ENCODE measurements at places on chromosomes 4 and X.

GRCh38 chrX:153580700-153581386 is 18.1 kb downstream of the CCNQ start:
- DNase-seq = no peak

- DNase-seq = no peak
Observed at GRCh38 chr4:108166441-108167315, 2.1 kb downstream of the LEF1 start.

DNA sequence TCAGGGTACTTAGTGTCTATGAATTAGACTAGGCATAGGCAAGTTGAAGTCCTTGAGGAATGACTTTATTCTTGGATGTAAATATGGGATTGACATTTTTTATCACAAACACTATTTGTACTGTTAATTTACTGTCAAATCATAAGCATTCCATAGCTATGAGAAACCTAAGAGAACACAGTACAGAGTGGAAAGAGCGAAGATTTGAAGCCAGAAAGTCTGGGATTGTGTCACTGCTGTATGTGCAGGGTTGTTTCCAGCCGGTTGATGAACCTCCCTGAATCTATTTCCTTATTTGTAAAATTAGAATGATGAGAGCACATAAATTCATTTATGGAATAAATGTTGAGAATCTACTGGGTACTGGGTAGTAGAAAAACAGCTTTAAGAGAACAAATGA is 14.4 kb upstream of the KLHL5 start:
- no peak for DNase-seq

GRCh38 chr4:128346054-128346716 is 58.6 kb upstream of the PGRMC2 start:
- no peak for DNase-seq

DNA sequence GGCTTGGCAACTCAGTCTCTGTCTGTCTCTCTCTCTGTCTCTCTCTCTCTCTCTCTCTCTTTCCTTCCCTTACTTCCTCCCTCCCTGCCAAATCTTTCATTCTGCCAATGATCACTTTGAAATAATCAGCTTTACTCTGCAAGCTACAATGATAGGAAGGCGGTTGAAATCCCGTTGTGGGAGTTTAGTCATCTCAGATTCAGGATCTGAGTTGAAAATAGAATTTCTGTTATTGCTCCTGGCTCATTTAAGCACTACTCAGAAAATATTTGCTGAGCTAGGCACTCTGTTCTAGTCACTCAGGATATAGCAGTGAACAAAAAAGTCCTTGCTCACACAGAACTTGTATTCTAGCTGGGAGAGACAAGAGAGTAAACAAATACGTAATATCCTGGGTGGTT is 56.3 kb upstream of the DCTD start:
- no peak for DNase-seq

- DNase-seq = no peak
Observed at GRCh38 chr4:70589785-70590184, 2.3 kb upstream of the AMBN start.

GRCh38 chr4:46870411-46870810 is 38.6 kb downstream of the COX7B2 start:
- DNase-seq = no peak

DNA sequence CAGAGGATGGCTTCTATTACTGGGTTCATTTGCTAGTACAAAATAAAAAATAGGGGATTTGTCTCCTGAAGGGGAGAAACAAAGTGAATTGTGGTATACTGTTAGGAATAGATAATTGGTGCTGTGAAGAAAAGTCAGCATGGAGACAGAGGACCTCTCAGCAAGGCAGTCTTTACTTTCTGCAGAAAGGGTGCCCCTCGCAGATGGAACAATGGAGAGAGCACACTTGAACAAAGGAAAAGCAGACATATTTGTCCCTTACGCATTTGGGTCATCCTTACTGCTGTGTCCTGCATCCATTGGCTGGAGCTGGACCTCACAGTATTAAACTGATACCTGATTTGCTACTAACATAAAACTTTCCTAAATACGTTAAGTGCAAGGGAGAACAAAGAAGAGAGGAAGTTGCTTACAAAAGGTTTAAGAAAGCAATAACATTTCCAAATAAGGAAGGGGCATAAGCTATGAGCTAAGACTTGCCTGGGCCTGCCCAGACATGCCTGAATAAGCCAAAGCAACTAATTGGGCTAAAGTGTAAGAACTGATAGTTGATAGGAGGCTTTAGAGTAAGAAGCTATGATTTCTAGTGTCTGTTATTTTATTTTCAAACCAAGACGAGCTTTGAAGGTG is 83.8 kb downstream of the CCKAR start:
- no peak for DNase-seq

- no peak for DNase-seq
Observed at GRCh38 chrX:53379747-53380146, 42.7 kb downstream of the SMC1A start.

DNA sequence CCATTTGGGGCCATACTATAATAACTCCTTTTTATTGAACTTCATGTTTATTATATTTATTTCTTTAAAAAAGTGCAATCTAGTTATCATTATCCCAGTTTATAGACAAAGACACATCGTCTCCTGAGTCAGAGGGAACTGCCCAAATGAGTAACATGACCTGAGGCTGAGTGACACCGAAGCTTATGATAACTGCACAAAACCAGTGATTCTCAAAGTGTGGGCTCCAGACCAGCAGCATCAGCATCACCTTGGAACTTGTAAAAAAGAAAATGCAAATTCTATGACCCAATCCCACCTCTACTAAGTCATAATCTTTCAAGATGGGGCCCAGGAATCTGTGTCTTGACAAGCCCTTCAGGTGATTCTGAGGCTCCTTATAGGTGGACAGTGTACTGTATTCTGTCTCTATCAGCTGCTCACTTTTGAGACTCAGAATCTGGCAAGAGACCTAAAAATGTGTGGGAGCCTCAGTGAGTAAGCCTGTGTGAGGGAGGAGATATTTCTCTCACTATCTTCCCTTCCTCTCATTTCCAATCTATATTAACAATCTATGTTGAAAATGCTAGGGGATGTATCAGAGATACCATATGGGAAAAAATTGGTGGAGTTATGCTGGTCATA is 147.0 kb downstream of the PACRGL start:
- no peak for DNase-seq

DNA sequence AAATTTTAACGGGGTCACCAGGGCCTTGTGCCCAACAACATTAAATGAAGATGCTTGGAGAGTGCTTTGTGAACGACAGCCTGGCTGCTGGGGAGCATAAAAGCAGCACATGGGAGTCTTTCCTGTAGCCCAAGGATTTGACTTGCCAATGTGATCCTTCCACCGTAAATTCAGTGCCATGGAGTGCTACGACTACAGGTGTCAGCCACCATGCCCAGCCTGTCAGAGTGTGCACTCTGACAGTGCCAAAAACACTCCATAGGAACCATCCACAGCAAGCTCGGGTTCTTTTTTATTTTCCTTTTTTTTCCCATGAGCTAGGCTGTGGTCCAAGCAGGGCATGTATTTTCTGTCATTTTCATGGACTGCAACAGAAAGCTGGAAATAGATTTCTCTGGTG is 156.9 kb downstream of the NLGN4X start:
- no peak for DNase-seq

- DNase-seq = no peak
Observed at GRCh38 chrX:154791939-154792338, 13.3 kb downstream of the MPP1 start.

GRCh38 chrX:97200454-97200853 is 316.7 kb downstream of the RPA4 start:
- DNase-seq = no peak

DNA sequence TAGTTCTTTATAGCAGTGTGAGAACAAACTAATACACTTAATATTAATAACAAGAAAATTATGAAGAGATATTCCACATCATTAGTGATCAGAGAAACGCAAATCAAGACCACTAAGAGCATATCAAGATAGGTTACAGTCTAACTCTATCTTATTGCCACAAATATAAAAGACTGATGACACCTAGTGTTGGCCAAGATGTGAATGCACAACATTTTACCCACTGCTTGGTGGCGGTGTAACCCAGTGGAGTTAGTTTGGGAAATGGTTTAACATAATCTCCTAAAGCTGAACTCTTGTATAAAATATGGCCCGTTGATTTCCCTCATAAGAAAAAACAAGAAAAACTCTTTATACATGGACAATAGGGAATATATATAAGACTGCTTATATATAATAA is 92.4 kb downstream of the SLITRK2 start:
- DNase-seq = peak; percentile 5

DNA sequence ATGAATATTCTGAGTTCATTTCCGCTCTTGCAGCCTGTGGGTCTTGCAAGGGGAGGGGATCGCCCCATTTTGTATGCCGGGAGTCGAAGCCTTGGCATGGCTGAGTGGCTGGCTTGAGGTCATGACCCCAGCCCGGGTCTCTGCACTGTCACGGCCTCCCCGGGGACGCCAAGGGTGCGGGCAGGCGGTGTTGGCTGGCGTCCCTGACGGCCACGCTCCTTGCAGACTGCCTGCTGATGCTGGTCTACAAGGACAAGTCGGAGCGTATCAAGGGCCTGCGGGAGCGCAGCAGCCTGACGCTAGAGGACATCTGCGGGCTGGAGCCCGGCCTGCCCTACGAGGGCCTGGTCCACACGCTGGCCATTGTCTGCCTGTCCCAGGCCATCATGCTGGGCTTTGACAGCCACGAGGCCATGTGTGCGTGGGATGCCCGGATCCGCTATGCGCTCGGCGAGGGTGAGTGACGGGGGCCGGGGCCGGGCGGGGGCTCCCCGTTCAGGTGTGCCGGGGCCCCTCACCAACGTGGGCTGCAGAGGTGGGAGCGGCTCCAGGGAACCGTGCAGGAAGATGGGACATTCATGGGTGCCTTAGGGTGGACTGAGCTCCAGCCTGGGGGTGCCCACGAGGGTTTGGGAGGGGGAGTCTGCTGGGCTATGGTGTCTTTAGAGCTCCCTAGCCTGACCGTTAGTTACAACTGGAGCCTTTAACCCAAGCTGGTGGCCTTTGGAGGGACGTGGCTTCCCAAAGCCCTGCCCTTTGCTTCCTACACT is 10.3 kb downstream of the DOK7 start:
- no peak for DNase-seq

DNA sequence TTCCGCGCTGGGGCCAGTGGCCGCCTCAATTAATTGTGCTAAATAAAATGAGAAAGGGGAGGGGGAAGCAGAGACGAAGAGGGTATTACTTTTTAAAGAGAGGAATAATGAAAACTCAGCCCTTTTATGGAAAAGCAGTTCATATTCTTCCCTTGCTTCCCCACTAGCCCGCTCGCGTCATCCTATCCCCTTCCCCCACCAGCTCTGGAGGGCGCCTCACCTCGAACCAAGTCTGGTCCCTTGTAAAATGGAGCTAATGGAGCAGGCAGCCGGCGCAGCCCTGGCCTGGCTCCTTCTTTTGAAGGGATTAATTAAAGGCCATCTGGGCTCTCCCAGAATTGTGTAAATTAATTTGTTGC is 511 bp upstream of the NKX6-1 start:
- DNase-seq = no peak

DNA sequence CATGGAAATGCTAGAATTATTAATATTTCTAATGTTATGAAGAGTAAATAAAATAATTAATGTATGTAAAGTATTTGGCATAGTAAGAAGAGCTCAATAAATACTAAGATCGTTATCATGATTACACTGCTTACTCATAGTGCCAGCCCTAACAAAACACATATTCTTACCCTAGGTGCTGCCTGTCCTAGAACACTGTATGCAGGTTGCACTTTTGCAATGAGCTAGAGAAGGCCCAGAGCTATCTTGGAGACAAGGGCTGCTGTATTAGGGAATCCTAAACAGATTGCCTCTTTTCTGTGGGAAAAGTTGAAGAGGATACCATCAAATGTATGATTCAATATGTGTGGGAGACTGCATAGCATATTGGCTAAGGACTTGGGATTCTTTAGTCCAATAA is 48.0 kb upstream of the TMEM164 start:
- DNase-seq = no peak

- no peak for DNase-seq
Observed at GRCh38 chrX:153926552-153926857, 441 bp upstream of the ARHGAP4 start.

DNA sequence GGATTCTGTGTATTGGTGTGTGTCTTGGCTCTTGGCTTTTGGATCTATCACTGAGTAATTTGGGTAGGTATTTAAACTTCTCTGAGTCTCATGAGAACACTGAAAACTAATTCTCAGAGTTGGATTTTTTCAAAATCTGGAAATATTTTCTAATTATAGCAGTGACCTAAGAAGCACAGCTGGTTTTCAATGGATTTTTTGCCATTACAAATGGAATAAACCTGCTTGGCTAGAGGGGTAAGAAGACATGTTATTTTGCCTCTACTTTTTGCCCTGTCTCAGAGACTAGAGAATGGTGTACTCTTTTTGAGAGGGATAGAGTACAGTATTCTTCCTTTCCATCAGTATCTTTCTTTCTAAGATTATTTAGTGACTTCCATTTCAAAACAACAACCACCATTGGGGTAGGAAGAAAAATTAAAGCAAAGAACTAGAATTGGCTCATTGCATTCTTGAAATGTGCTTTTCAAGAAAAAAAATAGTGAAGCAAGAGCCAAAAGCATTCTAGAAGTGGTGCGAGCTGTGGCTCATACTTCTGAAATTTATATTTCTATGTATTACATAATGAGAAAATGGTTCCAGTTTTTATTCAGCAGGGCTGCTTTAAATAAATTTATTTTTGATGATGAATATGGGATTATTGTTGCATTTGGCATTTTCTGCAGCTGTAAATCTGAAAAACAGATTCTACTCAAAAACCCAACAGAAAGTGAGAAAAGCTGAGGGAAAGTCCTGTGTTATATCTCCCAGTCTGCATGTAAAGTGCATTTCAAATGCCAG is 850.2 kb upstream of the SLIT2 start:
- DNase-seq = no peak

GRCh38 chr4:146178126-146178525 is 2.6 kb downstream of the LSM6 start:
- no peak for DNase-seq

DNA sequence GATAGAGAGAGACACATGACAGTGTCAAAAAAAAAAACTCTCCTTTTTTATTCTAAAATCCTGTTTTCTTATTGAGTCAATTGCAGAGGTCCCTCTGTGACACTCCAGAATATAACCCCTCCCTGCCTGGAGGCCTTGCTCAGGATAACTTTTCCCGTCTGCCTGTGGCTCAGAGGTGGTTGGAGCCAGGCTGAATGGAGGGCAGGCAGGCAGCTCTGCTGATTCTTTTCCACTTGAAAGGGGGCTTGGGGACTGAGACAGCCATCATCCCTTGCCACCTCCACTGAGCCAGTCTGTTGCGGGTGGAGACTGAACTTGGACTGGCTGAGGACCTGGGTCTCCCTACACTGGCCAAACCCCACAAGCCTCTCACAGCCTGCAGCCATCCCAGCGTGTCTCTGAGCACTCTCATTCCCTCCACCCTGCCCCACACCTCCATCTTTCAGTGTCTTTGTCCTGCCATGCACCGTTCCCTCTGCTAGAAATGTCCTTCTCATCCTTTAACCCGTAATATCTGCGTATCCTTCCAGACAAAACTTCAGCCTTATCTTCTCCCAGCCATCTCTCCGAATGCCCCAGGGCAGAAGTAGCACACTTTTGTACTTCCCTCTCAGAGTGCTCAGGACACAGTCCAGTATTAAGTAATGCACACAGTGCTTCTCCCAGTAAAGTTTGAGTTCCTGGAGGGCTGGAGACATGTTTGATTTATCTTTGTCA is 139.9 kb downstream of the CHIC2 start:
- DNase-seq = no peak

- no peak for DNase-seq
Observed at GRCh38 chr4:120915336-120915735, 7.2 kb downstream of the PRDM5 start.

All from NCI-H460 (cell line).